CD4-positive, alpha-beta T cell treated with Interleukin-15 for 1 hour (primary cell): ENCODE measurements at places on chromosomes 13 and 19.

- no peak for DNase-seq
Measured at GRCh38 chr13:67221630-67222226, 8.4 kb downstream of the PCDH9 start.

DNA sequence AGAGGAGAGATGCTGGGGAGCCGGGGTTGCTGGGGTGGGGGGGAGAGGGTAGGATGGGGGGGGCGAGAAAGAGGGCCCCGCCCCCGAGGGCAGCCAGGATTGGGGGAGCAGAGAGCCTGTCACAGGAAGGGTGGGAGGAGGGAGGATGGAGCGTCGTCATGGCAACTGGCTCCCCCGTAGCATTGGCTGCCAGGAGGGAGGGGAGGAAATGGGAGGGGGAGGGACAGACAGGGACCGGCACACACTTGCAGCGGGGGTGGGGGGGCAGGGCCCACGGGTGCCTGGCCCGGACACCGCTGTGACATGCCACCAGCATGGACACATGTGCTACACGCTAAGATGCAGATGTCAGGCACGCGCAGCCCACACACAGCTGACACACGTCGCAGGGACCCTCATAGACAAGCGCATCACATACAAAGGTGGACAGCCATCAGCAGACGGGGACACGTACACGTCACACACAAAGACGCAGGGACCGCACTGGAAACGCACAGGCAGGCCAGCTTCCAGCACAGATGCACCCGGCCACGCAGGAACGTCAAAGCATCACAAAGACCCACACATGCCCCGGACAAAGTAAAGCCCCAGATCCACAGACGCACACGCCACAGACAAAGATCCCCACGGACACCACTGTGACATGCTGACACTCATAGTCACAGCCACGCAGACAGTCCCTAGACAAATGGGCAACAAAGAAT, at the start of gene LMTK3:
LMTK3 (minus strand) TSS at position 36 of the 704 bp plus-strand sequence. CDS start 259 bp downstream, outside the sequence.
- DNase-seq: peak; percentile 92

- DNase-seq: no peak
Measured at GRCh38 chr19:34228347-34228746, 26.0 kb upstream of the GARRE1 start.

DNA sequence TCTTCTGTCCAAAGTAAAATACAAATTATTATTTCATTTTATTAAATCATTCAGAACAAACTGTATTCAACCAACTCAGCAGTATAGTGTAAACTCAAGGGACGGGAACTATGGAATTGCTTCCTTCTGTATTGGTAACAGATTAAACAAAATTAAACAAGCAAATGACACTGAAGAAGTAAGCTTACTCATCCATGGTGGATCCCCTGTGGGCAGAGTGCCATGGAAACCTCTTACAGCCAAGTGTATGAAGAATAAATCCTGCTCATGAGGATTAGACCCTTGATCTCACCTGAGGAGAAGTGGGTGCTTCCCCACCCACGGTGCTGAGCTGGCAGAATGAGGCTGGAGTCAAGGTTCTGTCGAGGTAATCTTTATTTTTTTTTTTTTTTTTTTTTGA, 18.0 kb upstream of the RFXAP start:
- DNase-seq: no peak

DNA sequence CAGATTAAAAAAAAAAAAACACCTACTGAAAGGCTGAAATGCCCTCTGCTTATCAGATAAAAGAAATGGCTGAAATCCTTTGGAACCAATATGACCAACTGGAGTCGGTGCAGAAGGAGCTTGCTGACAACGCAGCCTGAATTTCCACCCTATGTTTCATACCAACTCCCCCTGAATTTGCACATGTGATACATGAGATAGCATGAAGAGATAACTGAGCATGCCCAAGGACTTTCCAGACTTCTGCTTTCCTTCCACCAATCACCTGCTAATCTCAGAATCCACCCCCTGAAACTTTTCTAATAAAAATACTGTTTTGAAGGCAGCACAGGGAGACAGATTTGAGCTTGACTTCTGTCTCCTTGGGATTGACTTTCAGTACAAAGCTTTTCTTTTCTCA, 32.2 kb upstream of the WDFY2 start:
- DNase-seq: no peak

DNA sequence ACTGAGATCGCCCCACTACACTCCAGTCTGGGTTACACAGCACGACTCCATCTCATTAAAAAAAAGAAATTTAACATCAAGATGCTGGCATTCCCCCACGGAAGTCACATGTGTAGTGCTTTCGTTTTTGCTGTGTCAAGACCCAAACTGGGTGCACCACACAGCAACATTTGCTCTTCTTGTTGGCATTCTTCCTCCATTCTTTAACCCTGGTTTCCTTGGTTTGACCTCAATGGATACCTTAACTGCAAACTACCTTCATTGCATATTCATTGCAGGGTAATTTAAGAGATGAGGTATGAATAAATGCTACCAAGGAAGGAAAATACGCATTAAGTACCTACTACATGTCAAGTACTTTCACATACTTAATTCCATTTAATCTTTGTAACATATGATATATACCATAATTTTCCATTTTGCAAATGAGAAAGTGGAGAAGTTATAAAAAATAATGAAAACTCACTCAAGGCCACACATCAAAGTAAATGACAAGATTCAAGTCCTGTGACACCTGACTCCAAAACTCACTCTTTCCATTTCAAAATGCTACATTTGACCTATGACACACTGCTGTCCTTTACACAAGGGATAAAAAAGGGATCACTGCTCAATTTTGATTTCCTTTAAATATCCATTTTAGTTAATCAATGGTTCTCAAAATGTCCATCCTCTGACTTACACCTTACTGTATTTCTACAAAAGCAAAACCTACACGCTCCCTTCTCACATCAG, 59.2 kb downstream of the STK24 start:
- no peak for DNase-seq

DNA sequence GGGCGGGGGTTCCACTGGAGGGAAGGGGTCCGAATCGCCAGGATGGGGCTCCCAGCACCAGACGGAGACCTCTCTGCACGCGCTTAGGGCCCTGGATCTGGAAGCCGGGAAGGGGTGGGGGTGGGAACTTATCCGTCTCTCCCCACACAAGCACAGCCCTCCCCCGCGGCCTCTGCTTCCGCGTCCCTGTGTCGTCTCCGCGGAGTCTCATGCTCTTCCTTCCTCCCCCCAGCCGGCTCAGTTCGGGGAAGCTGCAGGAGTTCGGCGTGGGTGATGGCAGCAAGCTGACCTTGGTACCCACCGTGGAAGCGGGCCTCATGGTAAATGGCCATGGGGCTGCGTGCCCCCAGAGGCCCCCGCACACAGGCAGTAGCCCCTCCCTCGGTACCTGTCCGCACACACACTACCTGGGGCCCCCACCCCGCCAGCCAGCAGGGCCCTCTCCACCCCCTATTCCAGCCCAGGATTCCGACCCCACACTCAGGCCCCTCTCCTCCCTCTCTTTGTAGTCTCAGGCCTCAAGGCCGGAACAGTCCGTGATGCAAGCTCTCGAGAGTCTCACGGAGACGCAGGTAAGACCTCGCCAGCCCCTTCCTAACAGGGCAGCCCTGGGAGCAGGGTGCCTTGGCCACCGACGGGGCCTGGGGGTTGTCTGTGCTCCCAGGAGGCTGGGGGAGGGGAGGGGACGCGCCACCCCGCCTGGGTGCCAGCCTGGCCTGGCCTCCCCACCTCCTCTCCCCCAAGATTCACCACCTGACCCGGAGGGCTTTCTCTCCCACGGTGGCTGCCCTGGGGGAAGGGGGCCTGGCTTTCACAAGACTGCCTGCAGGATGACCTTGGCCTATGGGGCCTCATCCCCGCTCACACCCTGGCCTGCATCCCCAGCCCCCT, 3.2 kb downstream of the MIDN start:
- DNase-seq: peak; percentile 69

DNA sequence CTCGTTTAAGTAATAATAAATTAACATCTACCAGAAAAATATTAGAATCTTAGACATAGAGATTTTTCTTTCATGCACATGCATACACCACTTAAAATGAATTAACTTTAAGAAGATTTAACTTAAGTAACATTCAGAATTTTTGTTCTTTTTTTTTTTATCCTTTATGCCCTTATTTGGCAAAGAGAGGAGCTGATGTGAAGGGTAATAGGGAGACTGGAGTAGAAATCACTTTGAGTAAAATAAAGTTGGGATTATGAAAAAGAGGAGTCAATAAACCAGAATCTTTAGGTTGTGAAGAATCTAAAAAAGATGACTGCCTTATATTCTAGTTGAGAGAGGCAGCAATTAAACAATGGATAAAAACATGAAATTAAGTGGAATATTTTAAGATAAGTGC, 18.8 kb upstream of the MIR17HG start:
- DNase-seq: no peak
